M059J (cell line): ENCODE measurements at places on chromosomes 1 and 21.

DNA sequence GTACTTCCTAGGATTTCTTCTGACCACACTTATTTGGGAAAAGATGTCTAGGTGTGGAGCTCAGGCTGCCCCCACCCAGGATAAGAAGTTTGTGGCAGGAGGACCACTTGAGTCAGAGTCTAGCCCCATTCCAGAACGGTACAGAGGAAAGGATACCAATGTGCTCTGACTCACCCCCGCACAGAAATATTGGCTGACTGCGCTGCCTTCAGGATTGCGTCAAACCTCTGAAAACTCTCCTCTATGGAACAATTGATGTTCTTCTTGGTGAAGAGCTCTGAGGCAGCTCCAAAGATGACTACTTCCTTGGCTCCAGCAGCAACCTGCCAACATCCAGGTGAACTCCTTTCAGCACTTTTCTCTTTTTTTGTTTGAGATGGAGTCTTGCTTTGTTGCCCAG lies 11.2 kb downstream of the HMGCL start:
- DNase-seq = no peak

DNA sequence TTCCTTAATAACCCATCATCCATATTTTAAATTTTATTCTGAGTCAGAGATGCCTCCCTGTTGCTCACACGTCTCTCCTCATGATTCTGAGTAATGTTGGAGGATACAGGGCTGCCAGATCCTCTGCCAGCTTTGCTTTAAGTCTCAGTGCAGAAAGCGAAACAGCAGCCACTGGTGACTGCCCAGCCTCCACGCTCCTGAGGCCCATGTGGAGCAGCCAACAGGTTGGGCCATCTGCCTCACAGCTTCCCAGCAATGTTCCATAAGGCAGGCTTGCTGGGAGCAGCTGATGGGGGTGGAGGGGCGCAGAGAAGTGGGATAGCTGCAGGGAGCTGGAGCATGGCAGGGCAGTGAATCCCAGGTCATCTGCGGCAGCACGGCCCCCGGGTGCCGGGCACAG lies 104.2 kb downstream of the IGSF21 start:
- no peak for DNase-seq

DNA sequence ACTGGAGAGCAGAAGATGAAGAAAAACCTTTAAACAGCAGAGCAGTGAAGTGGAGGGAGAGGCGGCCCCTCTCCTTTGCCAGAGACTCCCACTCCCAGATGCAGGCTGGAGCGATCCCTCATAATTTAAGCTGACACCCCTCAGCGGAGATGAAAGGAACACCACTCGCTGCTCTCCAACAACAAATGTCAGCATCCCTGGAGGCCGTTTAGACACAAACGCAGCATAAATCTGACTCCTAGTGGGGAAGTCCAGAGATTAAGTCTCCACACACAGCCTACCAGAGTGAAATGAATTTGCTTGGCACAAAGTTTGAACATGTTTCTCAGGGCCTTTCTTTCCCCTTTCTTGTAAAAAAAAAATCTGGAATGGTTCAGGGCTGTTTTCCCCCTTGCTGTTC lies 137.8 kb downstream of the LMX1A start:
- DNase-seq = no peak

DNA sequence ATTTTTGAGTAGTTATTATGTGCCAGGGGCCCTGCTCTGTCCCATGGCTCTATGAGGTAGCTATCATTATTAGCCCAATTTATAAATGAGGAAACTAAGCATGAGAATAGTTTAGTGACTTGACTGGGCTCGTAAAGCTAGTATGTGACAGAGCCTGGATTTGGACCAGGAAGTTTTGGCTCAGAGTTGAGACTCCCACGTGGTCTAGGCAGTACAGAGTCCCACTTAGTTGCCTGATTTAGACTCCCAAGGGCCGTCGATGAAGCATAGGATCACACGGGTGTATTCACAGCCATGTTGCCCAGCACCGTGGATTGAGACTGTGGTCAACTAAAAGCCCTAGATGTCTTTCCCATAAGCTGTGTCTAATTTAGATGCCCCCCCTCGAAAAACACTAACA lies 81.7 kb downstream of the DDX20 start:
- no peak for DNase-seq

DNA sequence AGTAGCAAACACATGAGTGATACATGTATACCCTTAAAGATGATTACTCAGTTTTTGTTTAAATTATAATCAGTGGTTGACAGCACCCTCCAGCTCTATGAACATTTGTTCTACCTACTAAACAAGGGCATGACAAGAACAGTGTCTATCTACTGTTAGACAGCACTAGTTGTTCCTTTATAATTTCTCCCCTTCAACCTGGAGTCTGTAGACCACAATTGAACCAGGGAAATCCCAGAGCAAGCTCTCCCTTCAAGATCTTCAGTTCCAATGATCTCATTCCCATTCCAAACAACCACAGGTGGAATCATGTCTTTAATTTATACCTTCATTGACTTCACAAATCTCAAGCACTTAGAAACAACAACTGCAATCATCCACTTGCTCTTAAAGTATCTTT lies 216.1 kb downstream of the HHIPL2 start:
- peak; percentile 36 for DNase-seq

DNA sequence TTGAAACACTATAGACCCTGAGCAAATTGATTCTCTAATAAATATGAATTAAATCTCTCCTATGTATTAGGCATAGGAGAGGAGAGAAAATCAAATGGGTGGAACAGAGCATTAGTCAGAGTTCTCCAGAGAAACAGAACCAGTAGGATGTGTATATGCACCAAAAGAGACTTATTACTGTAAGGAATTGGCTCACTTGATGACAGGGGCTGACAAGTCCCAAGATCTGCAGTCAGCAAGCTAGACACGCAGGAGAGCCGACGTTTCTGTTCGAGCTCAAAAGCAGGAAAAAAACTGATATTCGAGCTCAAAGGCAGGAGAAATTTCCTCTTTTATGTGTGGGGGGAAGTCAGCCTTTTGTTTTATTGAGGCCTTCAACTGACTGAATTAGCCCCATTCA lies 259.2 kb upstream of the KAZN start:
- no peak for DNase-seq

DNA sequence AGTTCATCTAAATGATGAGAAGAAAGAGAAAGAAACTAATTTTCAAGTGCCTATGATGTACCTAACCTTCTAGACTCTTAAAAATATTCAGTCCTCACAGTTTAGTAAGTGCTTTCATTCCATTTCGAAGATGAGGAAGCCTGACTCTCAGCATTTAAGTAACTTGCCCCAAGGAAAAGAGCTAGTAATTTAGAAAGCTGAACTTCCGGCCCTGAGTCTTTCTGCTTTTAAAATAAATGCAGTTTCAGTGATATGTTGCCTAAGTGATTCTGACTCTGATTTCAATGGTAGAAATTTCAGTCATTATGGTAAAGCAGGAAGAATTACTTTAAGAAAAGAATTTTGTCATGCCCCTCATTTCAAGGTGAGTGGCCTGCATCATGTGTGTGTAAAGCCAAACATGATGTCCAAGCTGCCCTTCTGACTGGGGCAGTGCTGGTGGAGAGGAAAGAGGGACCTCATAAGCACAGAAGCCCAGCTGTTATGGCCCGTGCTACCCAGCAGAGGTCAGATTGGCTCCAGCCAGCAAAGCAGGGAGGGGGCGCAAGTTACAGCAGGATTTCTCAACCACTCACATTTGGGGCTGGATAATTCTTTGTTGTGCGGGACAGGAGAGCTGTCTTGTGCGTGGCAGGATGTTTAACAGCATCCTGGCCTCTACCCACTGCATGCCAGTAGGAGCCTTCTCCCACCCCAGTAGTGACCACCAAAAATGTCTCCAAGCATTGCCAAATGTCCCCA lies 10.7 kb downstream of the ATP1A4 start:
- DNase-seq = no peak

DNA sequence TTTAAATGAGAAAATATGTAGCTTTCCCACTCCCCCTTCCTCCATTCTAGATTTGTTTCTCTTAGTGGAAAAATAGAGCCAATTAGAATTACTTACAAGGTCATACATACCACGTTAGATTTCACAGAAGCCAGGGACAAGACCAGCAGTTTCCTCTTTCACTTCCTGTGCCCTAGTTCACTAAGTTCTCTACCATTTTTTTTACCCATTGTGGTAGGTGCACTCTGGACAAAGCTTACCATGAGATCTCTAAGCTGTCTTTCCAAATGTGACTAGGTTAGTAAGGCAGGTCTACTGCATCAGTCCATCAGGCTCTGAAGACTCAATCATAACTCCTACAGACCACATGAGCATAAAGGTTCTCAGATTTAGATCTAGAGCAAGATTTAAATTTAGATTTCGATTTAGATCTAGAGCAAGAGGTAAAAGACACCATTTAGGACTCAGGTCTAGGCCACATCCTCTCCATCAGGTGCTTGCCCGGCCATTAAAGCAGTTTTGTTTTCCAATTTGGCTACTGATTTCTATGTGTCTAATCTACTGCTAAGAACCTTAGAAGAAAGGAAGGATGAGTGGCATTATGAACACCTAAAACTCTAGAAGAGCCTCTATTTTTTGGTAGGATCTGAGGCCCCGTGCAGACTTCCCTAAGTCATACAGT lies 235.3 kb downstream of the FAF1 start:
- no peak for DNase-seq

DNA sequence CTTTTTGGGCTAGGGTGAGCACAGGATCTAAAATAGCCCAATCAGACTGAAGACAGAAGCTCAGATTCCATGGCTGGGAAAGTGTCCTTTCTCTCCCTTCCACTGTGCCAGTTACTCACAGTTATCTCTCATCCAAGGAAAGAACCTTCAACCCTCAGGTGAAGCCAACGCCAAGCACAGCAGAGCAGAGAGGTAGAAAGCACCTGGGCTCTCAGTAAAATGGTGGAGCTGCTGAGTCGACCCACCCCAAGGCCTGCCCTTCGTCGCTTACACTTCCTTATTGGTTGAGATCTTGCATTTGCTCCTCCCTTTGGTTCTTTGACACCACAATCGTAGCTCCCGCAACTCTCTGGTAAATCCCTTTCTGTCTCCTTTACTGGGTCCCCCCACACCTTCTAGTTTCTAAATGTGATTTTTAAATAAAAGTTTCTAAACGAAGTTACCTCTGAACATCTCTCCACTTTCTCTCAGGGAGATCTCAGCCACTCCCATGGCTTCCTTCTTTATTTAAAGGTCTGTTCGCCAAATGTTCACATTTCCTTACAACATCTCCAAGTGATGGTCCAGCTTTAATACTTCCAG lies 27.5 kb upstream of the SLC30A1 start:
- DNase-seq = no peak

DNA sequence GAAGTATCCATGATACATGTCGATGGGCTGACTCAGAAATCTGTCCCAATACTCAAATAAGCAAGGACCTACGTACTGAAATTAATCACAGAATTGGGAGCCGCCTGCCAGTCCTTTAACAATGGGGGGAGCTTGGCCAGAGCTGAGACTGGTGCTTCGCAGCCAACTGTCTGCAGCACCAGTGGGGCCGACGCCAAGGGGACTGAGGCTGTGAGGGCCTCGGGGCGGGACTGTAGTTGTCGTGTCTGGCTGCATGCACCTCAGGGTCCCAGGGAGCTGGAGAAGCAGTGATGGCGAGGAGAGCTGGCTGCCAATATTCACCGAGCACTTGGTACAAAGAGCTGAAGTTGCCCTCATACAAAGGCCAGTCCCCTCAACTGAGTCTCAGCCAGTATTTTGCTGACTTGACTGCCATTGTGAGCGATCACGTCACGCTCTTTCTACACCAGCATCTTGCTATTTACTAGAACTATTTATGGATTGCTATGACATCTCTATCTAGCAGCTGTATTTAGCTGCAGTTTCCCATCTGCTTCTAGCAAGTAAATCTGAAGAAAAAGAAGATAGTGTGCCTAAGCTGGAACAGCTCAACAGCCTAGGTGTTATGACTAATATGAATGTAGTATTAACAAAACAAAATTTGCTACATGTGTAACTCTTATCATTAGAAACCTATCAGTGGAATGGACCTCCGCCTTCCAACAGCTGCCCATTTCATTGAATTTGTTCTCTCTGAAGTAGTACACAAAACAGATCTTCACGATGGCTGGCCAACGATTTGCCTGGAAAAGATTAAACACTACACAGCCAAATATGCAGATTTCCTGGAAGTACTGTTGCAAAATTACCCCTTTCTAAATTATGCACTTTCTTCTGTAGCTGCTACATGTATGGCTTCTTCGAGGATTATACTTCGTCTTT lies 29.1 kb downstream of the EVI5 start:
- no peak for DNase-seq

DNA sequence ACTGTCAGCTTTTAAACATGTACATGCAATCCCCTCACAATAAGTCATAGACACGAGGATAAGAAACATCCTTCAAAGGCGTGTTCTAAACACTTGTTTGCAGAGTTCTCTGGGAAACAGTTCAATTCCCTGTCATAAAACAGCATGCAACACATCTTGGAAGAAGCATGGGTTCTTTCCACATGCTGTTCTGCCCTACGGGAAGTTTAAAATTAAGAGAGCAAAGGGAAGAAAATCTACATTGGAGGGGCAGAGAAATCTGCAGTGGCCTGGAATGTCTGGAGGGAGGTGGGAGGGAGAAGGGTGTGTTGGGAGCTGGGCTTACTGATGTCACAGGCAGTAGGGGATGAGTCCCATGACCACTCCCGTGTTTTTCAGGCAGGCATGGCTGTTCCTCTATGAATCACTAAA lies 98.3 kb upstream of the SLC2A1 start:
- DNase-seq = no peak

DNA sequence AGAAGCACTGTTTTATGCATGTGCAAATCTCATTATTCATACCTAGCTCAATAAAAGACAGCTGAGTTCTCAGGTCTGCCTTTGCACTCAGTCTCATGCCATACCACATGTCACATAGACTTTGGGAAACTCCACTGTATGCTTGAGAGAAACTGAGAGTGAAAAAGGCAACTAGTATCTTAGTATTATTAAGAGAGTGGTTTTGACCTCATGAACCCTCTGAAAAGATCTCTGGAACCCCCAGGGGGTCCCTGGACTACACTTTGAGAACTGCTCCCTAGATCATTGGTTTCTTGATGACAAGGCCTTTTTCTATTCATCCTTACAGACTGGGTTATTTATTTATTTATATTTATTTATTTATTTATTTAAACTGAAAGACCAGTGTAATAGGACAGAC lies 3.7 kb upstream of the RHEX start:
- no peak for DNase-seq

GRCh38 chr1:229372251-229372650 lies 29.4 kb upstream of the CCSAP start:
- DNase-seq = no peak

DNA sequence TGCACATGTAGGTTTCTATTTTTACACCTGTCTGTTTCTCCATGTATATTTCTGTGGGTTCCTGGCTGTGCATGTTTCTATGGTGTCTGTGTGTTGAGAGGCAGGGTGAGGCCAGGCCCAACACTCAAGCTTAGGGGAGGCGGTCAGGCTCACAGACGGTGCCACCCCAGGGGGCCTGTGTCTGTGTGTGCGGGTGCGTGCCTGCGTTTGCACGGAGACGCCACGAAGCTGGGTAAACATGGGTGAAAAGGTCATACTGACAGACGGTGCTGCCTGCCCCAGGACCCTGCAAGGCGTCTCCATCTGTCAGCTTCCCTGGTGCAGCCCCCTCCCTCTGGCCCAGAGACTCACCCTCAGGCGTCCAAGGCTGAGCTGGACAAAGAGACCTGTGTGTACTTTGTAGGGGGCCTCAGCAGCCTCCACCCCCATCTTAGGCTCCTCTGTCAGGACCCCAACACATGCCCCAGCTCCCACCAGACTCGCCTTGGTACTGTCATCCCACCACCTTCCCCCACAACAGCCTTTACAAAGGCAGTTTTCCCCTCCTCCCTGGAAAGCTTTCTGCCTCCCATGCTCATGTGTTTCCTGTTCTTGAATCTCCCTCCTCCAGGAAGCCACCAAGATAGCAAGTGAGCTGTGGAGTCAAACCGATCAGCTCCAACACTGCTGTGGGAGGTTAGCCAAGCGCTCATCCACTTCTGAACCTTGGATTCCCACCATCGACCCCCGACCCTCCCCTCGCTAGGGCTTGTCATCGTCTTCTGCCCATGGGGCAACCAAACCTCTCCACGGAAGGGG lies 34.1 kb downstream of the PTPRF start:
- no peak for DNase-seq
